NCI-H226 (cell line): ENCODE measurements at places on chromosomes 7 and 10.

- DNase-seq, result no peak
Observed at GRCh38 chr10:132722394-132723329, 63.3 kb downstream of the NKX6-2 start.

- no peak for DNase-seq
Observed at GRCh38 chr7:44769376-44769775, 20.7 kb downstream of the ZMIZ2 start.

DNA sequence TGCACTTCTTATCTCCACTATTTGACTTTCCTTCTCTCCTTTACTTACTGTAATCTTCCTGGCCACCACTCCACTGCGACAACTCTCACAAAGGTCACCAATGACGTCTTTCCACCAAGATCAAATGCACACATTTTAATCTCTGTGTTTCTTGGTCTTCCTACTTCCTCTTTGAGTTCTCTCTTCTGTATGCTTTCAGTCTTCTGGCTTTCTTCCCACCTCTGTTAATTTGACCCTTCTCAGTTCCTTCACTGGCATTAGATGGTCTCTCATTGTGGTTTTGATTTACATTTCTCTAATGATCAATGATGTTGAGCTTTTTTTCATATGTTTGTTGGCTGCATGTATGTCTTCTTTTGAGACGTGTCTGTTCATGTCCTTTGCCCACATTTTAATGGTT is 31.9 kb downstream of the FAM107B start:
- DNase-seq, result no peak

DNA sequence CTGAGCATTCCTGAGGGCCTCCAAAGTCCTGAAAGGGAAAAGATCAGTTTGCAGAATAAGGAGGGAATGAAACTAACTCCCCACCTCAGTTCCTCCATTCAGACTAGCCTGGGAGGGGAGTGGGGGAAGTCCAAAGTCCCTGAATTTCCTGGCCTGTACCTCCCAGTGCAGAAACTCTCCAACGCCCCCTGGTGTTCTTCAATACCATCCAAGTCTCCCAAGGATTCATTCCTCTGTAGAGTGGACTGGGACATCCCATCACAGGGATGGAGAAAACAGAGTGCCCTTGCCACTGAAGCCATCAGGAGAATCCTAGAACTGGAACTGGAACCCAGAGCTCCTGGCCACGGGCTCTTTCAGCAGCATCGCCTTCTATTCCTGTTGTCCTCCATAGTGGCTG is 1.6 kb upstream of the COL13A1 start:
- peak; percentile 36 for DNase-seq

DNA sequence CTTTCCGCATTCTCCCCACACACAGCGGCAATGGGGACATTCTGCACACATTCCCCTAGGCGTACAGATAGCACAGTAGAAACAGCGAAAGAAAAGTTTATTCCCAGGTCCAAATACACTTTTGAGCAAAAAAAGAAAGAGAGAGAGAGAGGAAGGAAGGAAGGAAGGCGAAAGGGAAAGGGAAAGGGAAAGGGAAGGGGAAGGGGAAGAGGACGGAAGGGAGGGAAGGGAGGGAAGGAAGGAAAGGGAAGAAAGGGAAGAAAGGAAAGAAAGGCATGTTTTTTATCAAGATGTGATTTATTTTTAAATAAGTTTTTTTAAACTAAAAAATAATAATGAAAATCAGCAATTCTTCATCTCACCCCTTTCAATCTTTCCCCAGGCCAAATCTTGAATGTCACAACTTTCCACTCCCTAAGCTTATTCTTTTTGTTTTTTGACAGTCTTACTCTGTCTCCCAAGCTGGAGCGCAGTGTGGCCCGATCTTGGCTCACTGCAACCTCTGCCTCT is 281.7 kb downstream of the SKIDA1 start:
- no peak for DNase-seq

- DNase-seq, result peak; percentile 97
Observed at GRCh38 chr7:101126651-101127459, at the start of gene SERPINE1. Gene SERPINE1 (plus strand): TSS chr7:101127104. CDS start chr7:101128394, 1,290 bp downstream.

GRCh38 chr7:17965603-17966002 is 25.3 kb upstream of the SNX13 start:
- DNase-seq, result peak; percentile 44

DNA sequence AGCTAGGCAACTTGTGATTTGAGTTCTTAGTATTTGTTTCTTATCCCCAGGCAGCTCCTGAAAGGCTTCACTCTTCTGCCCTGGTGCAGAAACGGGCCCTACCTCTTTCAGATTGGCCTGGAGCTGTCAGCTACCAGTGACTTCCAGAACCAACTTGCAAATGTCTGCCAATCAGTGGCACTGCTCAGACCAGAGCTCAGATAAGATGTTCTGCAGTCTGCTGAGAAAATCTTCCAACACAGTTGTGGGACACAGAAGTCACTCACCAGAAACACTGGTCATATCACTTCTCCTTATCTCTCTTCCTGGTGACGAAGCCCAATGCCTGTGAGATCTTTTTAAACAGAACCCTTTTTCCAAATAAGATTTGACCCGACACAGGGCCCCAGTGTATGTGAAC is 81.9 kb upstream of the DUSP5 start:
- DNase-seq, result no peak

- DNase-seq, result no peak
Observed at GRCh38 chr7:117114272-117114671, 161.0 kb downstream of the ST7 start.

DNA sequence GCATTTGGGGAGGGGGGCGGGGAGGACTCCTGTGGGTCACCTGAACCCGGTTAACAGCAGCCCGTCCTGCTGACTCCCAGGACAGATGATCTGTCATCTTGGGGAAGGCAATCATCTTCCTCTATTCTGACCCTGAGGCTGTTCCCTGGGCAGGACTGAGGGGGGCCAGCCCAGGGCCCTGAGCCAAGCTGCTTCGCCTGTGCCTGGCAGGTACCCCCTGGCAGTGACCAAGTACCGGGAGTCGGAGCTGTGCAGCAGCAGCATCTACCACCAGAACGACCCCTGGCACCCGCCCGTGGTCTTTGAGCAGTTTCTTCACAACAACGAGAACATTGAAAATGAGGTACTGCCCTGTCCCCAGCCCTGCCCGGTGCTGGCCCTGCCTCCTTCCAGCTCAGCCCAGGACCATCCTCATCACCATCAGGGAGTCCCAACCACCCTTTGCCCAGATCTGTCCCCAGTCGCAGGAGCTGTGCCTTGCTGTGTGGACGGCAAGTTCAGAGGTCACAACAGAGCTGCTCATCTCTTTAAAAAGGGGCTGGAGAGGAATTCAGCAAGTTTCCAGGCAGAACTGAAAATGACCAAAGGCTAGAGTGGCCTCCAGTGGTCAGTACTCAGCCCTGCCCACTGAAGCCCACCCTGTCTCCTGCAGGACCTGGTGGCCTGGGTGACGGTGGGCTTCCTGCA is 8.1 kb downstream of the AOC1 start:
- no peak for DNase-seq

GRCh38 chr7:157246052-157246451 is 90.8 kb upstream of the DNAJB6 start:
- DNase-seq, result no peak

DNA sequence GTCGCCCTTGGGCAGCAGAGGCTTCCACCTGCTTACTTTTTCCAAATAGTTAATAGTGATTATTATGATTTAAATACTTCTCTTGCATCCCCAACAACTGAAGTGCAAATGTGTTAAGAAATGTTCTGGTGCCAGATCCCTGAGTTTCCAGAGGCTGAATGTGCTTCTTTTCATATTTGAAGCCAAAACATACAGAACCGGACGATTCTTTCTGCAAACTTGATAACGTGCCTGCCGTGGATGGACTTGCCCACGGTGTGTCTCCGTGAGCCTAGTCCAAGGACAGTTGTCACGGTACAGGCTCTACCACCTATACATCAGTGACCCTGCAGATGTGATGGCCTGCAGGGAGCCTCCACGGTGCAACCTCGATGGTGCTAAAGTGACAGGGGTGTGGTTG is 198.6 kb upstream of the LYZL2 start:
- no peak for DNase-seq

DNA sequence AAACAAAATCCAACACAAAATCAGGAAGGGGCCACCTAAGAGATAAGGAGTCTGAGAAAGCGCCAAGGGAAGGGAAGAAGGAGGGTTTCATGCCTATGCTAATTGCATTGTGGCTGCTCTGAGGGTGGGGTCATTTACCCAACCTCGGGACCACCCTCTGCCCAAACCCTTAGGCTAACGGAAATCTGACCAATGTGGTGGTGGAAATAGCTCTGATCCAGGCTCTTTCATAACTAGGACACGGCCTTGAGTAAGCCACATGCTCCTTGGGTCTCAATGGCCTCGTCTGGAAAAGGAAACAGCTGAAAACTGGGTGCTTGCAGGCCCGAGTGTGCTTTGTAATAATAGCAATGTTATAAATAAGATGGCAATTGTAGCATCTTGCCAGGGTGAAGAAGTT is 14.9 kb upstream of the SRGN start:
- no peak for DNase-seq

- DNase-seq, result no peak
Observed at GRCh38 chr7:118801366-118801765, 576.9 kb downstream of the ANKRD7 start.

GRCh38 chr7:63023182-63023787 is 975.4 kb upstream of the ZNF722 start:
- no peak for DNase-seq

DNA sequence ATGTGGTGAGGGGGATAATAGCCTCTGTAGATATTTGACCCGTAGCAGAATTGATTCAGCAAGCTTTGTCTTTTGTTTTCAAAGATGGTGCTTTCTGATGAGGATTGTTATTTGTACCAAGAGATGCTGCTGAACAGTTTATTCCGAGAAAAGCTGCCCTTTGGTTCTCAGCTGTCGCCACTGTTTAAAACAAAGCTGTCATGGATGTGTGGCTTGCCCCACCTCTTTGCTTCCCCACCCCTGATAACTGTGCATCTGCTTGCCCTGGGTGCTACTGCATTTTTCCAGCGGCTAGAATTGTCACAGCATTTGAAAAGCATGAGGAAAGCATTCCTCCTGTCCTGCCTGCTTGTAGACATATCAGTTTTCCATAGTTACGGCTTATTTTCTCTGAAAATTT is 226.9 kb upstream of the CSTF2T start:
- DNase-seq, result no peak

GRCh38 chr10:21524526-21525366 is 736 bp downstream of the SKIDA1 start:
- DNase-seq, result no peak

DNA sequence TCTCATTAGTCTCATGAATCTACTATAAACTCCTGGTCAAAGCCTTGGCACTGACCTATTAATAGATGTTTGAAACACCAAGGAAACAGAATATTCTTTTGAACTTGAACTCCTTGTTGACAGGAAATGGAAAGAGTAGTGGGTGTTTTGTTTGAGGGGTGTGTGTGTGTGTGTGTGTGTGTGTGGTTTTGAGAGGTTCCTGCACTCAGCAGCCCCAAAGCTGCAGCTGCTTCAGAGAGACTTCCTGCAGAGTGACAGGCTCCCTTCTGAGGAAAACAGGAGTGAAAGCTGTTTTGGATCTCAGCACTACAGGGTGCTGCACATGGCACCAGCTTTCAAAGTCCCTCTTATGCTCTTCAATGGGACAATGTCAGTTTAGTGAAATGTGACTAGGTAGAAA is 546.5 kb upstream of the STEAP1 start:
- no peak for DNase-seq

- DNase-seq, result no peak
Observed at GRCh38 chr10:75967491-75967890, 536.1 kb downstream of the LRMDA start.

DNA sequence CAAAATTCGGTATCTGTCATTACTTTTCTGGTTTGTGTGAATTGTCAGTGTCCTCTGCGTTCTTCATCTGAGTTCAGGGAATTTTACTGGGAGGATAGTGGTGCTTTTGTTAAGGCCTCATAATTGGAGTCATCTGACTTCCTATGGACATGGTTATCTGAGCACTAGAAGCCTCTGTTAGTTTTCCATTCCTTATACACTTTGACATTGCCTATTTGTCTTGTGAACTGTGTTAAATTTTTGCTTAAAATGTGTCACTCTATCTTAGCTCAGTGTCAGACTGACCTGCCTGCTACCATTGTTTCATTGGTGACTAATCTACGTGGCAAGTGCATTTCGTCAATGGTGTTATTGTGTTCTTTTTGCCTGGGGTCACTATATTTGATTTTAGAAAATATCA is 253.3 kb downstream of the SEMA3A start:
- DNase-seq, result no peak

GRCh38 chr7:123210986-123211385 is 11.2 kb upstream of the SLC13A1 start:
- peak; percentile 84 for DNase-seq

DNA sequence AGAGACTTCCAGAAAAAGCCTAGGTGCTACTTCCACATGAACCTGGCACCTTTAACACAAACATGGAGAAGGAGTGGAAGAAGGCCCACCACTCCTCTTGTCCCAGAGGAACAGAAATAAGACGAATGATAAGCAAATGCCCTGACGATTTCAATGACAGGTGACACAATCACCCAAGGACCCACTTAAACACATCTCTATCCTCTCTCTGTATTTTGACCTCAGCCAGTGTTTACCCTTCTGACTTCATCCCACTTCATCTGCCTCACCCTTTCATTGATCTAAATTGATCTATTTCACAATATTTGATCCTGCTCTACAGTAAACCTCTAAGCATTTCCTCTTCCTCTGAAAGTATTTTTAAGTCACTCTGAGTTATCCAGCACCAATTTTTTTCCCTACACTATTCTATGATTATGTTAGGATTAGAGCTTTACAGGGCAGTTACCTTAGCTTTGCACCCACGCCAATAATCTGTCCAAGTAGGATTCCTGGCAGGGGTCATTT is 9.1 kb downstream of the GOT1 start:
- DNase-seq, result no peak

- no peak for DNase-seq
Observed at GRCh38 chr7:65304175-65304574, 69.5 kb upstream of the ZNF92 start.
